ENCODE measurements at places on chromosomes 1 and 21.

- no peak for DNase-seq
These were observed 6.6 kb upstream of the APP start for GRCh38 chr21:26177187-26177586.

DNA sequence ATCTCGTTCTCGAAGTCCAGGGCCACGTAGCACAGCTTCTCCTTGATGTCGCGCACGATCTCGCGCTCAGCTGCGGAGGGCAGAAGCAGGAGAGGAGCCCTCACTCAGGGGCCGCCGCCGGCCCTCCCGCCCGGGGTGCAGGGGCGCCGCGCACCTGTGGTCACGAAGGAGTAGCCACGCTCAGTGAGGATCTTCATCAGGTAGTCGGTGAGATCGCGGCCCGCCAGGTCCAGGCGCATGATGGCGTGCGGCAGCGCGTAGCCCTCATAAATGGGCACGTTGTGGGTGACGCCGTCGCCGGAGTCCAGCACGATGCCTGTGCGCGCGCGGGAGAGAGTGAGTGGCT, 1.8 kb downstream of the ACTA1 start:
- no peak for DNase-seq

- DNase-seq = no peak
These were observed 2.2 kb downstream of the MYCBP start for GRCh38 chr1:38870996-38871395.

GRCh38 chr21:44940116-44940631, 345 bp downstream of the SLX9 start:
- DNase-seq = no peak

DNA sequence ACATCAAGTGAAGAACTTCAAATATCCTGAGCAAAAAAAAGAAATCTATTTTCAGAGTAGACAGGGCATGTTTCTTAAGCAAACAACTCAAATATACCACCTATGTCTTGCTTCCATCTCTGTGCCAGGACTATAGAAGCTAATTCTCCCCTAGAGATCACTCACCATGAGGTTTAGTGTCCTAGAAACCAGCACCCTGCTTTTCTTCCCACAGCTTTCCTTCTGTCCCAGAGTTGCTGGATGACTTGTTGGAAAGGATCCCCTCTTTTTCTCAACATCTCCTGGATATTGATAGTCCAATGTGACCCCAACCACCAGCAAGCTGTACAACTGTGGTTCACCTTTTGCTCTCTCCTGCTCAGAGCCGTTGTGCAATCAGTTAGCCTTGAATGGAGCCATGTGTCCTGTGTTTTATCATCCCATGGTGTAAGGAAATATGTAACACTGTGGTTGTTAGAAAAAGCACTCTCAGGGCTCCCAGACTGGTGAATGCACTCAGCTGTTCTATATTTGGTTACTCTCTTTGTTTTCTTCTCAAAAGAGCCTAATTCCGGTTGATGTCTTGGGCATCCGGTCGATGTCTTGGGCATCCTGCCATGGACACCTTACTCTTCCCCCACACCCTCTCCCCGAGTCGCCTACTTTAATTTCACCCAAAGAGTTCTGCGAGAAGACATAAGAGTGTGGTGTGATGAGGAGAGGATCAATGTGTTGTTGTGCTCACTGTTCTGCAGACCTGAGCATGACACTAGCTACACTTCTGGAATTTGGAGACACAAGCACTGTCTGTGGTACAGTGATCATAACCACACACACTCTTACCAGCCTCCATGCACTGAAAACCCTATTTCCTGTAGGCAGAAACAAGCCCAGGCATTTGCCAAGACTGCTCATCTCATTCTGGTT, 1.7 kb downstream of the TNFSF4 start:
- no peak for DNase-seq

DNA sequence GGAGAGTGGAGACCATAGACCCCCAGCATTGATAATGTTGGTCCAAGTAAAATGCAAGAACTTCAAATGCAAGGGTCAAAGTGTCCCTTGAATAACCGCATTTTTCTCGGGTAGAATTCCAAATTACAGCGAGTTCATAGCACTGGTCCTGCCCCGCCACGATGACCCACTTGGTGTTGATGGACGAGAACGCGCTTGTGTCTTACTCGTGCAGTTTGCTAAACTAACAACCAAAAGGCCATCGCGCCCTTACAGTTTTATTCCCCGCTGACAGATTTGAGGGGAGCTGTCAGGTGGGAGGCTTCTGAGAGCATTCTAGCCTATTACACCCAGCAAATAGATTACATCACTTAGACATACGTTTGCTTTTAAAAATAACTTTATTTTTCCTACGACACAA, 17.3 kb upstream of the TSPEAR start:
- no peak for DNase-seq

- no peak for DNase-seq
These were observed 44.1 kb downstream of the CAPZB start for GRCh38 chr1:19441048-19441780.

DNA sequence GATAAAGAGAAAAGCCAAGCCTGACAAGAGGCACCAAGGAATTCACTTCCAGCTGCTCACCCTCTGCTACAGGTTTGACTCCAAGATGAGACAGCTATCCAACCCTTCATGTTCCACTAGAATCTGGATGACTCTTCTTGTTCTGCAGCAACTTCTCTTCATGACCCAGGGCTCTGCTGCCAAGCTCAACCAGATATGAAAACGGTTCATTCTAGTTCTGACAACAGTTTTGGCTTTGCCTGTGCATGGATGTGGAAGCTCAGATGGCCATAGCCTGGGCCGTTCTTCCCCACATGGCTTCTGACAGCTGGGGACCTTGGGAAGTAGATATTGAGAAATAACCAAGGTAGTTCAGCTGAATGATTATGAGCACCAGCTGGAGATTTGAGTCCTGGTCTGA, 13.7 kb downstream of the PI4KB start:
- DNase-seq = no peak

GRCh38 chr21:30271611-30272010, 11.1 kb downstream of the KRTAP24-1 start:
- DNase-seq = no peak

GRCh38 chr21:35135481-35135880, 86.4 kb upstream of the RUNX1 start:
- DNase-seq = no peak

DNA sequence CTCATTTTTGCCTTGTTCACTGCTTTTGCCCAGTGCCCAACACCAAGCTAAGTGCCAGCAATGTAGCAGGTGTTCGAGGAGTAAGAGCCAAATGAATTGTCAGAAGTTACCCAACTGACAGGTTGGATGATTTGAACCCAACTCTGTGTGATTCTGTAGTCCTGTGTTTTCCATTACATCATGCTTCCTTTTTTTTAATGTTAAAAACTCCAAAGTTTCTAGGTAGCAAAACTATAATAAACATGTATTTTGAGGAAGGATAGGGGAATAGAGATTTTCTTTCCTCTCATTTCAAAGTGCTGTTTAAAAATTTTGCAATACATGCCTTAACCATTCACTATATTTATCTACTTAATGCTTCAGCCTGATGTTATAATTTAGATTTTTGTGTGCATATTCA, 34.1 kb downstream of the BCL9 start:
- DNase-seq = no peak

DNA sequence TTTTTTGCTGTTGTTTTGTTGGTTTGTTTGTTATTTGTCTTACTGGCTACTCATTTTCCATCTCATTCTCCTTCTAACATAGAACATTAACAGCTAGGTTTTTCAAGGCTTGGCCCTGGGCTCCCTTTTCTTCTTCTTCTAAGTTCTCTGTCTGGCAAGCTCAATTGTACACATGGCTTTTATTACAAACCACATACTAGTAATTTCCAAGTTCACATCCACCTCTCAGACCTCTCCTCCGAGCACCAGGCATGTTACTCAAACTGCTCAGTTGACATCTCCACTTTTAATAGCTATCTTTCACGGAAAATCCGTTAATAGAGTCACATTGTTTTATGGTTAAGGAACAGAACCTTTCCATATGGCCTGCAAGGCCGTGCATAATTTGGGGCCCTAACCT, 736.9 kb upstream of the ADAMTS5 start:
- no peak for DNase-seq

DNA sequence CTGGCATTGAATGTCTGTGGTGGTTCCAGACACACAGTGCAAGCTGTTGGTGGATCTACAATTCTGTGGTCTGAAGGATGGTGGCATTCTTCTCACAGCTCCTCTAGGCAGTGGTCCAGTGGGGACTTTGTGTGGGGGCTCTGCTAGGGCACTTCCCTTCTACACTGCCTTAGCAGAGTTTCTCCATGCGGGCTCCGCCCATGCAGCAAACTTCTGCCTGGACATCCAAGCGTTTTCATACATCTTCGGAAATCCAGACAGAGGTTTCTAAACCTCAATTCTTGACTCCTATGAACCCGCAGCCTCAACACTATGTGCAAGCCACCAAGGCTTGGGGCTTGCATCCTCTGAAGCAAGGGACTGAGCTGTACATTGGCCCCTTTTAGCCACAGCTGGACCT, 43.0 kb downstream of the RGS18 start:
- no peak for DNase-seq

DNA sequence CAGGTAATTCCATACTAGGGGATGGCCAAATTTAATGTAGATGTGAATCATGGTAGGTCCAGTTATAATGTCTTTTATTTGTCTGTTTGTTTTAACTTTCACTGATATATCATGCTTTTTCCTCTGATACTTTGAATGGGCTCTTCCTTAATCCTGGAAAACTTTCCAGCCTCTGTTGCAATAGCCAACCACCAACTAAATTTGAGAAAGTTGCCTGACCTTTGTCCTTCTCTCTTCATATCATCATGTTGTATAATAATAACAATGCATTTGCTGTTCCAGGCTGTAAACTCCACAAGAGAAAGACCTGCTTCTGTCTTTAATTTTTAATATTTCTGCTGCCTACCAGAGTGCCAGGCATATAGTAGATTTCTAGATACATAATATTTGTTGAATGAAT, 146.1 kb downstream of the HMCN1 start:
- DNase-seq = no peak

DNA sequence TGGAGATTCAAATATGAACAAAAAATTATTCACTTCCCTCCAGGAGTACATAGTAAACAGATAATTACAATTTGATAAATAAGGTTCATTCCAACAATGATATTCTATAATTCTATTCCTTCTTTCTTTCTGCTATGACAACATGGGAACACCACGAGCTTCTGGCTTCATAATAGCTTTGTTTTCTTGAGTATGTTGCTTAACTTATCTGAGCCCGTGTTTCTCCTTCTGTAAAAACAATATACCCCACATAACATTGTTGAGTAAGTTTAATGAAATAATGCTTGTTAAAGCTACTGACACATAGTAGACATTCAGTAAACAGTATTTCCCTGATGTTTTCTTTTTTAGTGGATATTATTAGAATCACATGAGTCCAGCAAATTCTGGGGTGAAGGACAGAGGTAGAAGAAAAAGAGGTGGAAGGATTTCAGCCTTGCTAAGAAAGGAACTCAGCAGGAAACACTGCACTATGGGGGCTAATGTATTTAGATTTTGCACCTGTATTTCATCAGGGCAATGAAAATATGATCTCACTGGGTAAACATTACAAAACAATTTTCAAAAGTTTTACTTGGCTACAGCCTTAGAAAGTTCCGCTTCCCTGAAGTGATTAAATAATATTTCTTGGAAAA, 430.8 kb upstream of the C1orf87 start:
- DNase-seq = no peak

GRCh38 chr21:32094804-32095203, 184.0 kb downstream of the MIS18A start:
- DNase-seq = no peak

DNA sequence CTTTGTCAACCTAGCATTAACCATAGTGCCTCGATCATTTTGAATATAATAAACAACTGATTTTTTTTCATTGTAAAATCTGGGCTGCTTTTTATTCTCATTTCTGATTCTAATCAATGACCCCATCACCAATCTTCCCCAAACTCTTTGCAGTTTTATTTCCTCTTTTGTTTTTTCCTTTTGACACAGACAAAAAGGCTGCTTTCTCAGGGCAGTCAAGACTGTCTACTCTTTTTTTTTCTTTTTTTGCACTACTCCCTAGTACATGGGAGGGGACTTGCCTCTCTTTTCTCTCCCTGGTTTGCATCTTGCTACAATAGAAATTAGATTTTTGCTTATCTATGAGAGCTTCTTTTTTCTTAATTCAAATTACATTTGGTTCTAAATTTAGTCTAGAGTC, 987.9 kb downstream of the ADGRL2 start:
- DNase-seq = no peak

DNA sequence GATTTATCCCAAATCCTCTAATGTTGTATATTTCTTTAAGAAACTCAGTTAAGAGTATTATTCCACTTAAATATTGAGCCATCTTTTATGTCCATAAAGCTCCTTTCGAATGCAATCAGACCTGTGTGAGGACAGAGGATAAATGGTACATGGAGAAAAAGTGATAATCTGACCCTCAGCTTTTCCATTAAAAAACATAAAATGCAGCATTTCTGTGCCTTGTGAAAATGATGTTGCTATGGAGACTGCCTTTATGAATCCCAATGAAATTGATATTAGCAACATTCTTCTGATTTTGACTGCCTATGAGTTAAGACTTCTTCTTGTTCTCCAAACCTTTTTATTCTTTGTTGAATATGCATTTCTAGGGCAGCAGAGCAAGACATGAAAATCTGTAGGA, 44.1 kb upstream of the CYYR1 start:
- DNase-seq = no peak

GRCh38 chr1:243763806-243764205, 86.2 kb downstream of the AKT3 start:
- DNase-seq = no peak

DNA sequence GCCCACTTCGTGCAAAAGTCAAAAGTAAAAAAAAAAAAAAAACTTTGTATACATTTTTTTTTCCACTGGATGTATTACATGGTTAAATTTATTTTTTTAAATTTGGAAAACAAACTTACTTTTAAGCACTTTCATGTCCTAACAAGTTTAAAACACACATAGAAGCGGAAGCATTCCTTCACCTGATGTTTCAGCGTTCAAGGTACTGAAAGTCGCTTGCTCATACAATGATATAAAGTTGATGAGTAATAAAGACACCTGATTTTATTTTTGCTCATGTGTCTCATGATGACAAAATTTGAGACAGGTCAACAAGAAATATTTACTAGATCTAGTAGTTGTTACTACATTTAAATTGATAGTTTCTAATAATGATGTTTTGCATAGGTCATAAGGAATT, 35.5 kb downstream of the ADAMTS1 start:
- DNase-seq = no peak

- DNase-seq = no peak
These were observed 3.6 kb downstream of the ALG14 start for GRCh38 chr1:95068956-95069709.

GRCh38 chr1:2936559-2937515, 84.4 kb upstream of the ACTRT2 start:
- DNase-seq = no peak

- DNase-seq = no peak
These were observed 56.8 kb downstream of the NFIA start for GRCh38 chr1:61138921-61139774.

DNA sequence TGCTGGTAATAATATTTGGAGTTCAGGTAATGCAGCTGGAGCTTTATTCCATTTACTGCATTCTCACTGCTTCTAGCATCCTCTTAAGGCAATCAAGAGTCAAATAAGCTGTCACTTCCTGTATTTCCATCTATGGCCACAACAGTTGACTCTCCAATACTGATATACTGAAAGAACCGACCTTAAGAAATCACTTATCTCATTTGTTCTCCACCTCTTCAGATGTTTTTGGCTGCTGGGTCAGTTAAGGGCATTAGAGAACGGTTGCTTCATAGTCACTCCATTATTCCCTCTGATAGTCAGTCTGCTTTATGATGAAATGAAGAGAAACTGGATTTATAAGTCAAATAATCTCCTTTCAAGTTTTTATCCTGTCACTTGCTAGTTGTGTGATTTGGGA, 14.2 kb upstream of the RGS4 start:
- DNase-seq = no peak
